ENCODE measurements at places on chromosomes 16 and 17.

- DNase-seq: no peak
These were observed 120.6 kb downstream of the SHISA9 start for GRCh38 chr16:13021996-13022395.

DNA sequence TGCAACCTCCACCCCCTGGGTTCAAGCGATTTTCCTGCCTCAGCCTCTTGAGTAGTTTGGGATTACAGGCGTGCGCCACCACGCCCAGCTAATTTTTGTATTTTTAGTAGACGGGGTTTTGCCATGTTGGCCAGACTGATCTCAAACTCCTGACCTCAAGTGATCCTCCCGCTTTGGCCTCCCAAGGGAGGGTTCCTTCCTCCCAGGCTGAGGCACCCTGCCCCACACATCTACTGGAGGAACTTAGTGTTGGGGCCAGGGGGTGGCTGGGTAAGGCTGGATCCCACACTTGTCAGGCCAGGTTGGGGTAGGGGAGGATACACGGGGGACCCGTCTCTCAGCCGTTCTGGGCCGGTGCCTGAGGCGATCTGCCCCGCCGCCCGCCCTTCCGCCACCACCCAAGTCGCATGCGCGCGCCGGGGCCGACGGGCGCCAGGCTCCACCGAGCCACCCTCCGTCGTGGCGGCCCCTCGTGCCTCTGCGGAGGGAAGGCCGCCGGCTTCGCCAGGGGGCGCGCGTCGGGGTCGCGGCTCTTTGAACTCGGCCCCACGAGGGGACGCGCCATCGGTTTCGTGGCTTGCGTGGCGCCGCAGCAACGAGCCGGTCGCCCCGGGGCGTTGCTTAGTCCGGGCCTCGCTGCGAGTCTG lies 15.9 kb downstream of the GRB7 start:
- no peak for DNase-seq

GRCh38 chr16:57341441-57342303 lies 16.9 kb upstream of the CCL22 start:
- no peak for DNase-seq

DNA sequence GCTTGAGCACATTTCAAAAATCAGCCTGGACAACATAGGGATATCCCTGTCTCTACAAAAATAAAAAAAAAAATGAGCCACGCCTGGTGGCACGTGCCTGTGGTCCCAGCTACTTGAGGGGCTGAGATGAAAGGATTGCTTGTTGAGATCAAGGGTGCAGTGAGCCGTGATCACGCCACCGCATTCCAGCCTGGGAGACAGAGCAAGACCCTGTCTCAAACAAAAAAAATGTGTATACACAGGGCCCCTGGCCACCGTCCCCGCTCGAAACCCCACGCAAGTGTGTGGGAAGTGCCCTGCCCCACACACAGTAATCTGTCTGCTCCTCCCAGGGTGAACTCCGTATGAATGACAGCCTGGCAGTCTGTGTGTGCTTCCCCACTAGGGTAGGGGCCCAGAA lies 93.0 kb upstream of the RPL38 start:
- DNase-seq: no peak

Measured in nucleus accumbens (tissue), 56 donors.